Endodermal cell (in vitro differentiated cells): ENCODE measurements at places on chromosomes 11 and 22. TPM values are rescaled to one million over a fixed set of nuclear protein-coding genes. Genes with fewer than 3 reads are reported as not detected.

SART1 gene
- 46.4 to 51.8 TPM (median 50.6 TPM) in 3 replicates for total RNA-seq

LSP1 gene
- total RNA-seq = not detected in 3 replicates

DNA sequence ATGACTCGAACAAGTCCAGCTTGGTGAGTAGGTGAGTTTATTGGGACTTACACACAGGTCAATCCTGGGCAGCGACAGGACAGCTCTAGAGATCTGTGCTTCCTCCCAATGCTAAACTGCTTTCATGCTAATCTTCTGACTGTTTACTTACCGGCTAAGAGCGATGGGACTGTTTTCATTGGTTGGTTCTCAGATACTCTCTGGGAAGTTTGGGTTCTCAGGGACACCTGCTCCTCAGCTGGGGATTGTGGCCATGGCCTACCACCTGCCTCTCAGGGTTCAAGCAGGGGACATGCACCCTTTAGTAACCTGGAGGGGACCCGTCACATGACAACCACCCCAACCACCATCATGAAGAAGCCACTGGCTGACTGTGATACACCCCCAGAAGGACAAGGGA, 13.1 kb downstream of the APOL2 start:
- DNase-seq = no peak

DNA sequence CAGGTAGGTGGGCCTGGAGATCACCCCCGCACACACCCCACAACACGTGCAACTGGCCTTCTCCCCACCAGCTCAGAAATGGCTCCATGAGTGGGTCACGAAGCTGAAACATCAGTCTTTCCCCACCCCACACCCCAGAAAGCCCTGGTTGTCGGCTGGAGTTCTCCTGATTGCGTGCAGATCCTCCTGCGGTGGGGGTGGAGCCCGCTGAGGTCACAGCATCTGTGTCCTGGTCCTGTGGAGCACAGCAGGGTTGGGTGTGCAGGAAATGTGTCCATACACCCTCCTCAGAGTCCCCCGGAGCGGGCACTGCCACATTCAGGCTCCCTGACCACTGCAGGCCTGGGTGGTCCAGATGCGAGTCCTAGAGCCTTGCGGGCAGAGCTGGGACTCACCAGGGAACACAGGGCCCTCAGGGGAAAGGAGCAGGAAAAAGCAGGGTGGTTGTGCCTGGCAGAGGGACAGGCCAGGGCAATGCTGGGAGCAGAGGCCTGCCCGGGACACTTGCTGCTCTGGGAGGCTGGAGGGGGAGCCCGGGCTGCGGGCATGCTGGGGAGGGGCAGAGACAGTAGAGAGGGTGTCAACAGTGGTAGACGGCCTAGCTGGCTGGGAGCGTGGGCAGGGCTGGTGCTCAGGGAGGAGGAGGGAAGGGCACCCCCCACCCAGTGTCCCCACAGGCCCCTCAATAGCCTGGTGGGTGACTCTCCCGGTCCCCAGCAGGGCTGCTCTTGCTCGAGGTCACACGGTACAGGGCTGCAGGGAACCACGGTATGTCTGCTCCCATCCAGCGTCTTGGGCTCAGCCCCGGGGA, 42.4 kb upstream of the PPARA start:
- DNase-seq = no peak

DNA sequence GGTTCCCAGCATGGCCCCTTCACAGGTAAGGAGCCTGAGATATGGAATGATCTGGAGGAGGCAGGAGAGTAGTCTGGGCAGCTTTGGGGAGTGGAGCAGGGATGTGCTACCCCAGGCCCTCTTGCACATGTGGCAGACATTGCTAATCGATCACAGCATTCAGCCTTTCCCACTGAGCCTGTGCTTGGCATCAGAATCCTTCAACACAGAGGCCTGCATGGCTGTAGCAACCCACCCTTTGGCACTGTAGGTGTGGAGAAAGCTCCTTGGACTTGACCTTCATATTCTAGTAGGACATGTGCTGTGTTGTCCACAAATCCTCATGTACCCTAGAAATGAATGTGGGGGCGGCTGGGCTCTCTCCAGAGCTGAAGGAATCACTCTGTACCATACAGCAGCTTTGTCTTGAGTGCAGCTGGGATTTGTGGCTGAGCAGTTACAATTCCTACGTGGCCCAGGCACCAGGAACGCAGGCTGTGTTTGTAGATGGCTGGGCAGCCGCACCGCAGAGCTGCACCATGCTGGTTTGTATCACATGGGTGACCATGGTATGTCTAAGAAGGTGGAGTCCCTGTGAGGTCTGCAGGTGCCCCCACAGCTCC, 21.8 kb upstream of the PPP6R3 start:
- DNase-seq = no peak

DNA sequence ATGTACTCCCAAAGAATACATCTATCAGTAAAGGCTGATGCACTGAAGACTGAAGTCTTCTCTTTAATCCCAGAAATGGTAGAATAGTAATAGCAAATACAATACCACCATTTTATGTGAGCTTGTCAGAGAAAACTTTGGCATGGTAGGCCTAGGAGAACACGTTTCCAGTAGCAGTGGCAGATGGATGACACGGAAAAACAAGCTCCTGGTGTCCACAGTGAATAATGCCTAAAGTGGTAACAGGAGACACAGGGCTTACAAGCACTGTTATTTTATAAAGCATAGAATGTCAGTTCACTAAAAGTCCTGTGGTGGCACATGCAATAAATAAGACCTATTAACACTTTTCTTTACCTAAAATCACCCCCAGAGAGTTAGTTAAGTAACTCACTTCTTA, 277.6 kb downstream of the TTC28 start:
- no peak for DNase-seq

DNA sequence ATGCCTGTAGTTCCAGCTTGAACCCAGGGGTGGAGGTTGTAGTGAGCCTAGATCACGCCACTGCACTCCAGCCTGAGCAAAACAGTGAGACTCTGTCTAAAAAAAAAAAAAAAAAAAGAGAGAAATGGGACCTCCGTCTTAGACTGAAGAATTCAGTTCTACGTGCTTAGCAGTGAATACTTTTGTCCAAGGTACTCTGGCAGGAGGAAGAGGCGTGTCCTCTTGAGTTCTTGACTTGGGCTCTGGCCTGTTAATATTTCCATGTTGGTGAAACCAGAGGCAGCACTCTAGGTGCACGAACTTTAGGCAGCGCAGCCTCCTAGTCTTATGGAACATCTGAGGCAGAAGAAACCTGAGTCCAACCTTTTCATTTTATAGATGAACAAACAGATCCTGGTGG, 2.4 kb downstream of the HMBS start:
- DNase-seq = no peak

- peak; percentile 95 for DNase-seq
Observed at GRCh38 chr11:12411806-12412727, 34.7 kb downstream of the PARVA start.

- DNase-seq = no peak
Observed at GRCh38 chr11:72591785-72592502, 82.3 kb downstream of the PDE2A start.
